ENCODE measurements at places on chromosomes 1 and 21.

DNA sequence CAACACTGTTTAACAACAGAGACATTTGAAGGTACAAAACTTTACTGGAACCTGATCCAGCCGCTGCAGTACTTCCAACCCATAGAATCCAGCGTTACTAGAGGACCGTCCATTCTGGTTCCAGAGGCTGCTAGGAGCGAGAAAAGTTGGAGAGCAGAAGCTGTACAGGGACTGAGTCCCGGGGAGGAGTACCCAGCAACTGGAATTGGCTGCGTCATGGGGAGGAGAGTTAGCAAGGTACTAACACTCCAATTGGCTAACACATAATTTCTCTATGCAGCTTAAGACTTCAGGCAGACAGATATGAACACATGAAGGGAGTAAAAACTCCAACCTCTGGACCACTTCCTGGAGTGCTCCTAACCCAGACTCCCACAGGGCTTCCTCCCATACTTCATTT lies 2.1 kb upstream of the QSOX1 start:
- no peak for DNase-seq
- no peaks in the 10 kb centered on the region for H3K36me3 ChIP-seq
- H3K4me3 ChIP-seq: peak overlapping the region; percentile 94
- peaks cover 33% of the 10 kb centered on the region for H3K27me3 ChIP-seq
- peaks cover 33% of the 10 kb centered on the region for H3K4me1 ChIP-seq

DNA sequence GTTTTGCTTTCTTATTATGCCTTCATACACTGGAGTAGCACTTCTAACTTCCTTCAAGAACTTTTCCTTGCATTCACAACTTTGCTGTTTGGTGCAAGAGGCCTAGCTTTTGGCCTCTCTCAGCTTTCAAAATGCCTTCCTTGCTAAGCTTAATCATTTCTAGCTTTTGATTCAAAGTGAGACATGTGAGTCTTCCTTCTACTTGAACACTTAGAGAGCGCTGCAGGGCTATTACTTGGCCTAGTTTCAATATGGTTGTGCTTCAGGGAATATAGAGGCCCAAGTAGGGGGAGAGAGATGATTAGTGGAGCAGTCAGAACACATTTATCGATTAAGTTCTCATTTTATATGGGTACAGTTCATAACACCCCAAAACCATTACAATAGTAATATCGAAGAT lies 12.4 kb downstream of the ANGEL2 start:
- DNase-seq: no peak
- H3K27me3 ChIP-seq: no peaks in the 10 kb centered on the region
- H3K36me3 ChIP-seq: peaks cover 64% of the 10 kb centered on the region
- no peak overlapping the region for H3K27ac ChIP-seq
- H3K4me3 ChIP-seq: no peak overlapping the region

- peaks cover 5% of the 10 kb centered on the region for H3K36me3 ChIP-seq
- H3K27ac ChIP-seq: no peak overlapping the region
- H3K27me3 ChIP-seq: peaks cover 3% of the 10 kb centered on the region
- H3K4me1 ChIP-seq: peaks cover 5% of the 10 kb centered on the region
Measured at GRCh38 chr21:29538115-29538514, 239.4 kb downstream of the BACH1 start.

DNA sequence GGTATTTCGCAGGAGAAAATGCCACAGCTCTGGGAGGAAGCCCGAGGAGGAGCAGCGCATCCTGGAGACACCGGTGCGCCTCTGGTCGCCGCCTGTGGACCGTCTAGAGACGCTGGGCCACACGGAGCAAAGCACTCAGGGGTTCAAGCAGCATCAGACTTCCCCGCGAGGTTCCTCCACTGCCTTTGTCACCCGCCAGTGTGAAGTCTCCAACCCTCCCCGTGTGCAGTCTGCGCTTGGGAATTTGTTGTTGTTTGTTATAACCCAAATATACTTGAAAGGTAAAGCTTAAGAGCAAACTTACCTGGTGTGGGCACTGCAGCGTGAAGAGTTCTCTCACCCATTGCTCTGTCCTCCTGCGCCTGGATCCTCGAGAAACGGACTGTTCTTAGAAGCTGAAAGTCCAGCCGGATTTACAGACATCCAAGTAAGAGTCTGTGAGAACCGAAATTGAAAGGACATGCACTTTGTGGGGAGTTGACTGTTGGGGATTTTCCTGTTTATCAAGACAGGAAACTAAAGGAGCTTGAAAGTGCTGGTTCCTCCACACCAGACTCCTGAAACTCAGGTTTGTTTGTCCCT lies at the start of gene GBP4:
GBP4 (minus strand) TSS at position 452 of the 582 bp plus-strand sequence; CDS start at position 344, 108 bp downstream.
- no peaks in the 10 kb centered on the region for H3K27me3 ChIP-seq
- H3K4me1 ChIP-seq: peaks cover 13% of the 10 kb centered on the region
- peak within 1 kb of the TSS; percentile 52 for H3K27ac ChIP-seq
- no peak for DNase-seq

- peaks cover 15% of the 10 kb centered on the region for H3K27me3 ChIP-seq
- H3K27ac ChIP-seq: no peak overlapping the region
- H3K4me1 ChIP-seq: peaks cover 25% of the 10 kb centered on the region
- DNase-seq: no peak
- no peak overlapping the region for H3K4me3 ChIP-seq
Measured at GRCh38 chr1:147752511-147752910, 7.9 kb downstream of the GJA5 start.

GRCh38 chr1:203316626-203317093 lies 11.3 kb downstream of the BTG2 start:
- no peak for DNase-seq
- H3K36me3 ChIP-seq: peaks cover 15% of the 10 kb centered on the region
- no peaks in the 10 kb centered on the region for H3K27me3 ChIP-seq

- H3K4me3 ChIP-seq: no peak overlapping the region
- H3K4me1 ChIP-seq: peaks cover 21% of the 10 kb centered on the region
- no peak overlapping the region for H3K27ac ChIP-seq
- no peak for DNase-seq
Measured at GRCh38 chr21:43754948-43755781, 20.9 kb downstream of the CSTB start.

DNA sequence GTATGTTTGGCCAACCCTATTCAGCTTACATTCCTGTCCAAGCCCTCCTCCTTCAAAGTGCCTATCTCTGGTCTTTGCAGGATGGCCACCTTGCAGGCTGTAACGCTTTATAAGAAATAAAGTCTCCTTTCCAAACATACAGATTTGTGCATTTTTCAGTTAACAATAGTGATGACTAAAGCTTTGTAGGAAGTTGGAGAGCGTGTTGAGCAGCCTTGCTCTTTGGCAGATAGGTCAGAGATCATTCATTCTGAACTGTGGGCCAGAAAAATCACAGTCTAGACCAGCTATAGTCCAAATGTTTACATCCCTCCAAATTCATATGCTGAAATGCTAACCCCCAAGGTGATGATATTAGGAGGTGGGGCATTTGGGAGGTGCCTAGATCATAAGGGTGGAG lies 34.0 kb upstream of the FAM89A start:
- no peak overlapping the region for H3K4me3 ChIP-seq
- H3K27ac ChIP-seq: no peak overlapping the region
- peaks cover 21% of the 10 kb centered on the region for H3K27me3 ChIP-seq
- H3K36me3 ChIP-seq: no peaks in the 10 kb centered on the region
- no peak for DNase-seq

DNA sequence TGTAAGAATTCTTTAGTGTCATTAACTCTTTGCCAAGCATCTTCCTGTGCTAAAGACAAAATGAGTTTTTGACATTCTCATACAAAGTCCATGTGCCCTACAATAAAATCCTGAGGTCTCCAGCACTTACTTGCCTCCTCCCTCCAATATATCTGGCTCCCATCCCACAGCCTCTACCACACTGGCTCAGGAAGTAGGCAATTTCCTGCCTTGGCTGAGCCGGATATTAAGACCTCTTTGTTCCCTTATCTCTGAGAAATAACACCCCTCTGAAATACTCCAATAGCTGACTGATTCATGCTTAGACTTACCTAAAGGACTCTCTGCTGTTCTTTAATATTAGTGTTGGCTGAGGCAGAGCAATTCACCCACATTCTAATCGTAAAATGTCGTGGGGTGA lies 37.6 kb upstream of the GORAB start:
- no peak for DNase-seq
- H3K4me1 ChIP-seq: peaks cover 13% of the 10 kb centered on the region
- no peaks in the 10 kb centered on the region for H3K36me3 ChIP-seq
- H3K27ac ChIP-seq: peak overlapping the region; percentile 80

GRCh38 chr1:93506126-93506525 lies 58.2 kb downstream of the FNBP1L start:
- DNase-seq: no peak
- no peak overlapping the region for H3K27ac ChIP-seq
- H3K36me3 ChIP-seq: peaks cover 97% of the 10 kb centered on the region
- H3K4me1 ChIP-seq: no peaks in the 10 kb centered on the region
- H3K27me3 ChIP-seq: no peaks in the 10 kb centered on the region
- no peak overlapping the region for H3K4me3 ChIP-seq

- no peak overlapping the region for H3K4me3 ChIP-seq
- no peaks in the 10 kb centered on the region for H3K36me3 ChIP-seq
- no peak for DNase-seq
Measured at GRCh38 chr1:232145768-232146167, 484.2 kb downstream of the SIPA1L2 start.

- H3K4me1 ChIP-seq: no peaks in the 10 kb centered on the region
- H3K4me3 ChIP-seq: no peak overlapping the region
- no peak overlapping the region for H3K27ac ChIP-seq
- peak; percentile 8 for DNase-seq
- peaks cover 3% of the 10 kb centered on the region for H3K27me3 ChIP-seq
Measured at GRCh38 chr1:152479792-152480595, 30.6 kb upstream of the LCE5A start.

DNA sequence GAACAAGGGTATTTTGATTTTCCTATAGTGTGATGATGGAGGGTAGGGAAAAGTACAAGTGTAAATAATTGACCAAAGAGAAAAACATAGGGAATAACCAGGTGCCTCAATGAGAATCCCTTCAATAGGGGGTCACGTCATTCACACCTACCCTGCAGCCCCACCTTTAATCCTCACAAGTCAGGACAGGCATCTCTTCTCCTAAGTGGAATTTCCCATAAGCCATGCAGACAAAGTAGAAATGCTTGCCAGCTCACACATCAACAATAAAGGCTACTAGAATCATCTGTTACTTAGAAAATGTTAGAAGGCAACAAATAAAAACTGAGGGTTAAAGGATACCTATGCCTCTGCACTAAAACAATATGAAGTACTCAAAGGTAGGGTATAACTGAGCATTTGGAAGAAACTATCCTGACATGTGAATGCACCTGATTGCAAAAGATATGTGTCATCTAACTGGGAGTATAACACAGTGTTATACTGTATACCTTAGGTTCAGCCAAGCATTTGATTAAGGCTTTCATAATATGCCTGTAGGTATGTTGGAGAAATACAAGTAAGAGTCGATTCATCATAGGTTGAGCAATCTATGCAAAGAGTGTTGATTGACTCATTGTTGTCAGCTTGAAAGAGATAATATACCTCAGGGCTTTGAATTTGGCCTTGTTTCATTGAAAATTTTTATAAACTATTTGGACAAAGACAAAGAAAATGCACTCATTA lies 32.4 kb upstream of the ATP1A1 start:
- H3K36me3 ChIP-seq: peaks cover 5% of the 10 kb centered on the region
- no peak for DNase-seq
- no peak overlapping the region for H3K4me3 ChIP-seq
- no peak overlapping the region for H3K27ac ChIP-seq
- H3K27me3 ChIP-seq: no peaks in the 10 kb centered on the region

DNA sequence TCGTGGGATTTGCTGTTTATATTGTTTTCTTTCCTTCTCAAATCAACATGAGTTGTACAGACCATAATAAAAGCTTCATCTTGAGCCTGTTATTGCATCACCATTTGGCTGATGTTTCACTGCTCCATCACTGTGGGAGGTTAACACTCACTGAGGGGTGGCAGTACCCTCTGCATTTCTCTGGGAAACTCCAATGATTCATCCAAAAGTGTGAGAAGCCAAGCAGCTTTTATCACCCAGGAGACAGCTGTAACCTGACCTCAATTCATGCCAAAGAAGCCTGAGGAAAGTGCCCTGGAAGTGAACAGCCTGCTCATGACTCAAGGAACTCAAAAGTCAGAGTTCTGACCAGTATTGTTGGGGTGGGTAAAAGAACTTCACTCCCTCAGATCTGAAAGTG lies 84.1 kb downstream of the GPR88 start:
- DNase-seq: peak; percentile 18
- peaks cover 45% of the 10 kb centered on the region for H3K4me1 ChIP-seq
- H3K36me3 ChIP-seq: no peaks in the 10 kb centered on the region
- peaks cover 3% of the 10 kb centered on the region for H3K27me3 ChIP-seq
- H3K27ac ChIP-seq: peak overlapping the region; percentile 71
- H3K4me3 ChIP-seq: no peak overlapping the region

GRCh38 chr1:97759078-97759477 lies 161.8 kb downstream of the DPYD start:
- H3K4me3 ChIP-seq: no peak overlapping the region
- H3K36me3 ChIP-seq: no peaks in the 10 kb centered on the region
- no peak overlapping the region for H3K27ac ChIP-seq
- no peak for DNase-seq

GRCh38 chr1:100100202-100100601 lies 32.5 kb downstream of the SASS6 start:
- H3K27ac ChIP-seq: no peak overlapping the region
- H3K4me3 ChIP-seq: no peak overlapping the region

DNA sequence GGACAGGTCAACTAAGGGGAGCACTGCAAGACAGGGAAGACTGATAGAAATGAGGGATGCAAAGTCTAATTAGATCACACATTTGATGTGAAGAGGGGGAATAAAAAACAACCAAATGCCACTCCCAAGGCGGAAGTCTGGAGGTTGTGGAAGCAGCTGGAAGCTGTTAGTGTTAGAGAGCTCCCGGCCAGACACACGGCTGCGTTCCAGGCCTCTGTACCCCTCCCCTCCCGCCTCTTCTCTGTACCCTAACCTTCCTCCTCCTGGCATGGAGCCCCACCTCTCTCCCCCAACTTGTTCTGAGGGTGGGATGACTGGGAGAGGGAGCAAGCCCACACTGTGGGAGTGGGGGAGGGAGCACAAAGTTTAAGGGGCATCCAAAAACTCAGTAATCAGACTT lies 67.0 kb downstream of the PLEKHA6 start:
- H3K36me3 ChIP-seq: no peaks in the 10 kb centered on the region
- H3K4me1 ChIP-seq: peaks cover 68% of the 10 kb centered on the region
- H3K27me3 ChIP-seq: peaks cover 34% of the 10 kb centered on the region
- no peak for DNase-seq
- no peak overlapping the region for H3K4me3 ChIP-seq

DNA sequence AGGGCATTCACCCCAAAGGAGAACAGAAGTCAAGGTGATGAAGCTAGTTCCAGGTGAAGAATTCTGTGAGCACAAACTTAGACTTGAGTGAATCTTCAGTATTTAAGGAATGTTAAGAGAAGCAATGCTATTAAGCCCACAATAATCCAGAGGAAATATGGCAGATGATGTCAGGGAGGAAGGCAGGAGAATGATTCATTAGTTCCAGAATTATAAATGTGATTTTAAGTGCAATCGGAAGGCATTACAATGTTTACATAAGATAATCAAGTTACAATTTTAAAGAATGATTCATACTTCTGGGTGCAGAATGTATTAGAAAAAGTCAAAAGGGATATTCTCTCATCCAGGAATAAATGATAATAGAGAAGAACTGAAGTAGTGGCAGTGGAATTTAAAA lies 545.2 kb upstream of the BRINP3 start:
- no peak overlapping the region for H3K4me3 ChIP-seq
- H3K27ac ChIP-seq: no peak overlapping the region
- no peaks in the 10 kb centered on the region for H3K27me3 ChIP-seq
- no peaks in the 10 kb centered on the region for H3K4me1 ChIP-seq
- no peak for DNase-seq
- no peaks in the 10 kb centered on the region for H3K36me3 ChIP-seq

- H3K27me3 ChIP-seq: no peaks in the 10 kb centered on the region
- peaks cover 45% of the 10 kb centered on the region for H3K36me3 ChIP-seq
- H3K4me1 ChIP-seq: no peaks in the 10 kb centered on the region
- no peak for DNase-seq
- no peak overlapping the region for H3K27ac ChIP-seq
Measured at GRCh38 chr1:5926686-5927435, 65.4 kb downstream of the NPHP4 start.
